ENCODE measurements at places on chromosomes 6 and 20.

DNA sequence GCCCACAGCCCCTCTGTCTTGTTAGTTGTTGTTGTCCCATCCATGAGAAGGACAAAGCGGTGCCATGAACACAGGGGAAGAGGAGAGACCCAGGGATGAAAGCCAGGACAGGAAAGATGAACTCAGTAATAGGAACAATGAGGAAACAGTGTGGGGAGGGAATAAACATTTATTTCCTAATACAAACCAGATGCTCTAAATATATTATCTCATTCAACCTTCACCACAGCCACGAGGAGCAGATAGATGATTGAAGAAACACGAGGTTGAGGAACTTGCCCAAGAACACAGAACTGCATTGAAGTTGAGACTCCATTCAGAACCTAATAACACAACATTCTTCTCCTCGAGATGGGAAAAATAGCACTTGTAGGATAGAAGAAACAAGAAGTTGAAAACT lies 53.0 kb upstream of the AIG1 start:
- DNase-seq = no peak

DNA sequence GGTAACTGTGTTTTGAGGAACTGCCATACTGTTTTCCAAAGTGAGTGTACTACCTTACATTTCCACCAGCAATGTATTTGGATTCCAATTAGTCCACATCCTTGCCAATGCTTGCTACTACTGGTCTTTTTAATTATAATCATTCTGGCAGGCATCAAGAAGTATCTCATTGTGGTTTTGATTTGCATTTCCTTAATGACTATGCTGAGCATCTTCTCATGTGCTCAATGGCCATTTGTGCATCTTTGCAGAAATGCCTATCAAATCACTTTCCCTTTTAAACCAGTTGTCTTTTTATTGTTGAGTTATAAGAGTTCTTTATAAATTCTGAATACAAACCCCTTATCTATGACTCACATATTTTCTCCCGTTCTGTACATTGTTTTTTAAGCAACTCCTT lies 75.9 kb downstream of the ATG5 start:
- no peak for DNase-seq

DNA sequence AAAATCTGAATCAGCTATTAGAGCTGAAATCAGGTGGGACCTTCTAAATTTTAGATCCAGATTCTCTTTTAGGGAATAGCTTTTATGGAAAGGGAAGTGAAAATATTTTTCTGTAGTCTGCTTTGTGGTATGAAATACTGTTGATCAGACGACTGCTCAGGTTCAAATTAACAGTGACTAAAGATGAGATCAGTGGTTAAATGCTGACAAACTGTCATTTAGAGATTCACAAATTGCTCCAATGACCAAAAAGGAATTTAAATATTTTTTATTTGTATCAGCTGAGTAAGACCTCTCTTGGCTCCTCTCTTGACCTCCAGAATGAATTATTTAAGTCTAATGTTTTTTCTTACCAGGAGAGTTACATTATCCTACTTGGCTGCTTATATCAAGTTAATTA lies 77.3 kb downstream of the KCNQ5 start:
- no peak for DNase-seq

GRCh38 chr6:145838305-145838704 lies 23.7 kb upstream of the FBXO30 start:
- no peak for DNase-seq

DNA sequence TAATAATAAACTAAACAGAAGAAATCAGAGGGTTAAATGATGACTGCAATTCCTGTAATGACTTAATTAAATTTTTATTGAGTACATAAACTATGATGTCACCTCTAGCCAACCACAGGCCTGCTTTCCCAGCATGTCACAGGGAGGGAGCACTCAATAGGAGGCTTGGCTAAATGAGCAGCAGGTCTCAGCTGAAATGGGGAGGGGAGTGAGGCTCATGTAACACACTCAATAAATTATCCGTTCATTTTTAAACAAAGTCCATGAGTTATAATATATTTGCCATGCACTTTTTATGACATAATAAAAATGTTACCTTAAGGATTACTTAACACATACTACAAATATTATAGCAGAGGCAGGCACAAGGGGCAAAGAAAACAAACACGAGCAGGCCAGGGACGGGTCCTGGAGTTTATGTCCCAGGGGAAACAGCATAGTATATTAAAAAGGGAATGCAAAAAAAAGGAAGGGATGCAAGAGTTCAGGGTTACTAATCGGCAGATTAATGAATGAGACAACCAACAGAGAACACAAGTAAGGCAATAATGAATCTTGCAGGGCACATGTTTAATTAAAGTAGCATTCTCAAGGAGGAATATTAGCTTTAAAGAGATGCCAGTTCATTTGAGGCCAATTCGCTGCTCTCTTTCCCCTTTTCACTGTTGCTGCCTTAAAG lies 27.1 kb upstream of the FAM83C start:
- no peak for DNase-seq

- DNase-seq = peak; percentile 64
Observed at GRCh38 chr6:170177772-170178560, 112.9 kb downstream of the DLL1 start.

- no peak for DNase-seq
Observed at GRCh38 chr20:13788167-13788834, 3.5 kb downstream of the NDUFAF5 start.

GRCh38 chr6:16747232-16748024 lies 13.8 kb downstream of the ATXN1 start:
- DNase-seq = no peak

- no peak for DNase-seq
Observed at GRCh38 chr6:70797625-70798024, 129.9 kb downstream of the SMAP1 start.

GRCh38 chr20:2654384-2654822 lies 2.0 kb downstream of the NOP56 start:
- DNase-seq = no peak

DNA sequence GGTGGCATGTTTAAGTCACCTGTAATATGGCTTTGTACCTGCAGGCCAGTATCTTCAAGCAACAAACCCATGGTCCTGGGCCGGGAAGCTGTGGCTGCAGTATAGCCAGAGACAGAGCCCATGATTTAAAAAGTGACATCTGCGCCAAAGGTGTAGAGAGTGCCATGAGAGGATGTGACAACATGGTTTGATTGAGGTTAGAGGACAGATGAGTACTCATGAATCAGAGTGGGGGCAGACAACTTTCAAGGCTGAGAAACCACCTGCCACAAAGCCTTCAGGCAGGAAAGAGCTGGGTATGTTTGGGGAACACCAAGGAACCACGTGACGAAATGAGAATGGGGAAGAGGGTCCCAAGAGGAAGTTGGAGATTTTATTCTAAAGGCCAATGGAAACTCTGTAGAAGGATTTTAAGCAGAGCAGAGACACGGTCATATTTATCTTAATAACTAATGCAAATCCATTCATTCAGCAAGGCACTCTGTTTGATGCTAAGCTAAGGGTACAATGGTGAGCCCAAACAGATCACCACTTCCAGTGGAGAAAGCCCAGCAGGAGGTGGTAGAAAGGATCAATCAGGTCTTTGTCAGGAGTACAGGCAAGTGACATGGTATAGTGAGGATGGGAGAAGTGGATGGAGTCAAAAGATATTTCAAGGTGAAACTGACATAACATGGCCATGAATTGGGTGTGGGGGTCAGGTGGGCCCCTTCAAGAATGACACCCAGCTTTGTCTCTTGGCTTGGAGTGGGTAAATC lies 3.4 kb upstream of the MICAL1 start:
- no peak for DNase-seq

- DNase-seq = no peak
Observed at GRCh38 chr6:1604158-1605003, 5.3 kb upstream of the FOXC1 start.

DNA sequence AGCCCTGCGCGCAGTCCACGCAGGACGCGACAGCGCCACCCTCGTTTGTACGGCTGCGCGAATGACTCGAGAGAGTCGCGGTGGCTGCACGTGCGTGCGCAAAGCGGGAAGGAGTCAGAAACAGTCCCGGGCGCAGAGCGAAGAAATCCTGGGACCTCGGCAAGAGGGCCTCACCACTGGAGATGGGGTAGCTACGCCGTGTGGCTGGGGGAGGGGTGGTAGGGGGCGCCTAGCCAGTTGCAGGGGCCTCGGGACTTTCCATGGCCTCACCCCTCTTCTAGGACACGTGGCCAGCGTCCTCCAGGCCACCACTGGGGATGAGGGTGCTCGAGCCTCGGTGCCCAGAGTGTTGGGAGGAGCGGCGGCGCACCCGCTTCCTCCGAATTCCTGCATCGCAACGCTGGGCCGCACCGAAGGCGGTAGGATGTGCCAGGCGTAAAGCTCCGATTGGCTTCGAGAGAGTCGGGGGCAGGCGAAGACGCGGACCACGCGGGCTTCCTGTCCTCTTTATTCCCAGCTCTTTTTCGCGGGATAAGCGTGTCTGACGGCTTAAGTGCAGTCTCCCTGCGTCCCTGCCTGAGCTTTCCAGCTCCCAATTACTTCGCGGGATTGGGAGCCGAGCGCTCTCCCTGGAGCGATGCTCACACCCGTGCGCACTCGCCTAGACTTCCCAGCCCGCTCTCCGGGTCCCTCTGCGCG lies 38.7 kb downstream of the NCR2 start:
- no peak for DNase-seq

DNA sequence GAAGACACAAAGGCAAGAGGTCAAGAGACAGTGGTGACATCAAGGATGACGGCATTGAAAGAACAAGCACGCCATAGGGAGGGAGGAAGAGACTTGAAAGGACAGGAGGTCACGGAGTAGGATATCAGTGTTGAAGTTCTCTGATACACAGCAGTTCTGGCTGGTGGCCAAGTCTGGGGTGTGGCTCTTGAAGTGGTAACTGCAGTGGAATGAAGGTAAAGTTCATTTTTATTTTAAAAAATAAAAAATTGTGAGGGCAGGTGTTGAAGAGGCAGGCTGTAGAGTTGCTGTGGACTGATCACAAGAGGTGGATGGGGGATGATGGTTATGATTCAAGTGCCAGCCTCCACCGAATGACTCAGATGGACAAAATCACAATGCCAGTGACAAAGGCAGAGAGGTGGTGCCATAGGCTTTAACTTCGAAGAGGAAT lies 53.2 kb upstream of the BMP2 start:
- no peak for DNase-seq

- no peak for DNase-seq
Observed at GRCh38 chr20:47456952-47457724, 44.5 kb upstream of the NCOA3 start.

DNA sequence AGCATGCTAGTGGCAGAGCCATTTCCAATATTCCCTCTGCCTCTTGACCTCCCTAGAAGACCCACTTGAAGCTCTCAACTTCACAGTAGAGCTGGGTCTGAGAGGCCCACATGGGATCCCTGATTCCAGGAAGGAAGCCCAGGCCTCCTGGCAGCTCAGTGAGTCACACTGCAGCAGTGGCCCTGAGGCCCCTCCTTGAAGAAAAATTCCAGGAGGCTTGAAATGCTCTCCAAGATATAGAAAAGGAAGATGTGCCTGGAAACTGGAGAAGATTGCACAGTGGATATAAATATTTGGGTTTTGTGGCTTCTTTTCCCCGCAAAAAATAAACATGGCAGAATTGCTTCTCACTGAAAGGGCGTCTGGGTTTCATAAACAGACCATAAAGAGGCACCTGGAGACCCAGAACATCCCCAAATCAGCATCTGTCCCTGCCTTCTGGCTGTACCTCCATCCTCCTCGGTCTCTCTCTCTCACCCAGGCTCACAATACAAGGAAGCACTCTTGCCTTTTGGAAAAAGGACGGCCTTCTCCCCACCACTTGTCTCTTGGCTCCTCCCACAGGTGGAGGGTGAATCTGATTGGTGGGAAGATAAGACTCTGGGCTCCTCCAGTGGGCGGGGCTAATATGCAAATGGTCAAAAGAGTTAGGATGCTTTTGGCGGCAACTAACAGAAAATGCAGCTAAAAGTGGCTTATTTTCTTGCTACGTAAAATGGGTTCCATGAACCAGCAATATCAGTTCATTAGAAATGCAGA lies 200.0 kb upstream of the SULF2 start:
- DNase-seq = peak; percentile 53

GRCh38 chr20:46631212-46631869 lies 19.9 kb downstream of the SLC13A3 start:
- DNase-seq = no peak

- DNase-seq = no peak
Observed at GRCh38 chr20:42093542-42094440, 475.6 kb upstream of the CHD6 start.

- DNase-seq = no peak
Observed at GRCh38 chr6:3202999-3203696, 24.3 kb downstream of the TUBB2B start.

DNA sequence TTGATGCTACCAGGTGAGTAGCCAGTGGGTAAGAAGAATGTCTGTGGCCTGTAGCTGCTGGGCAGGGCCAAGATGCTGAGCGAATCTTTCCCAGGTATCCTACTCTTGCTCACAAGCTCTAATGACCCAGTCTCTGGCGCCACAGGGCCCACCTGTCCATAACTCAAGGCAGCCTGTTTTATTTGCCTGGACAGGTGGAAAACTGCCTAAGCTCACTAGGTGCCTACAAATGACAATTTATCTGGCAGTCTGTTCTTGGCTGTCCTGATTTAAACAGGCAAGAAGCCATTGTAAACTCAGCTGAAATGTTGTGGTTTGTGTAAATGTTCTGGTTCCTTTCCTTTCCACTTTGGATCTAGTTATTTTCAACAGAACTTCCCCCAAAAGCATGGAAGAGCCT lies 113.3 kb downstream of the TCP11 start:
- no peak for DNase-seq

DNA sequence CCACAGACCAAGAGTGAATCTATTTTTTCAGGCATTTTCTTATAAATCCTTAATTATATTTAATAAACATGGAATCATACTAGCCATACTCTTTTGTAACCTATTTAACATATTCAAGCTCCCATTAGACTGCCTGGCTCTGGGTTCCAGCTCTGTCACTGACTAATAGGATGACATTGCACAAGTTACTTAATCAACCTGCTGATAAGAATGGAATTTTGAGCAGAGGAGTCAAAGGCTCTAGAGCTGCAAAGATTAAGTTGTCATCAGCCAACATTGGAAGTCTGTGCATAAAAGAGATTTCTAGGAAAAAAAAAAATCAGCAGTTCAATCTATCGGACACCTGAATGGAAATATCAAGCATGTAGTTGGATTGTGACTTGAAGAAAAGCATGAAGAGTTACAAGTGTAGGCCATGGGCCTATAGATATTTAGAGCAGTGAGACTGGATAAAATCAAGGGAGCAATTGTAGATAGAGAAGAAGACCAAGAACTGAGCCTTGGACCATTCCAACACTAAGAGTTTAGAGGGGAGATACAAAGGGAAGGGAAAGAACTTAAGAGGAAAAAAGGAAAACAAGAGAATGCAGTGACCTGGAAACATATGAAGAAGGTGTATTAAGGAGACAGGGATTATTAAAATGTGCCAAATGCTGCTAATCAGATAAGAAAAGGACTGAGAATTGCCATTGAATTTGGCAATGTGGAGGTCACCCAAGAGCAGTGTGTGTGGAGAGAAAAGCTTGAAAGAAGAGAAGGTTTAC lies 11.0 kb upstream of the HINT3 start:
- no peak for DNase-seq

DNA sequence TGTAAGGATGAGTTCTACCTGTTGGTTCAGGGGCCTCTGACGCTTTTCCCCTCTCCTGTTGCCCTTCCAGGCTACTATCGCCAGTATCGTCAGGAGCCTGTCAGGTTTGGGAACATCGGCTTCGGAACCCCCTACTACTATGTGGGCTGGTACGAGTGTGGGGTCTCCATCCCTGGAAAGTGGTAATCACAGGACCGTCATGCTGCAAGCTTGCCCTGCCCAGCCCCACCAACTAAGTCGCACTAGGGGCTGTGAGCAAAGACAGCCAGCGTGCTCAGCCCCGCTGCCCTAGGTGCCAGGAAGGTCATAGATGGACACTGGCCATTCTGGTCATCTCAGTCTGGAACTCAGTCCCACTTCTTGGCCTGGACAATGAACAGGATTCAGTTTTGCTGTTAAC lies 102.1 kb downstream of the FNDC1 start:
- no peak for DNase-seq
